Liver (tissue), 10 donors: ENCODE measurements at places on chromosomes 3 and 15. TPM values are rescaled to one million over a fixed set of nuclear protein-coding genes. Genes with fewer than 3 reads are reported as not detected.

- DNase-seq = no peak
Observed at GRCh38 chr15:27846722-27847395, 252.3 kb downstream of the OCA2 start.

GRCh38 chr3:94308767-94309166 is 245.9 kb downstream of the NSUN3 start:
- no peak for DNase-seq

GRCh38 chr3:71076361-71077002 is 507.0 kb downstream of the FOXP1 start:
- DNase-seq = no peak

DNA sequence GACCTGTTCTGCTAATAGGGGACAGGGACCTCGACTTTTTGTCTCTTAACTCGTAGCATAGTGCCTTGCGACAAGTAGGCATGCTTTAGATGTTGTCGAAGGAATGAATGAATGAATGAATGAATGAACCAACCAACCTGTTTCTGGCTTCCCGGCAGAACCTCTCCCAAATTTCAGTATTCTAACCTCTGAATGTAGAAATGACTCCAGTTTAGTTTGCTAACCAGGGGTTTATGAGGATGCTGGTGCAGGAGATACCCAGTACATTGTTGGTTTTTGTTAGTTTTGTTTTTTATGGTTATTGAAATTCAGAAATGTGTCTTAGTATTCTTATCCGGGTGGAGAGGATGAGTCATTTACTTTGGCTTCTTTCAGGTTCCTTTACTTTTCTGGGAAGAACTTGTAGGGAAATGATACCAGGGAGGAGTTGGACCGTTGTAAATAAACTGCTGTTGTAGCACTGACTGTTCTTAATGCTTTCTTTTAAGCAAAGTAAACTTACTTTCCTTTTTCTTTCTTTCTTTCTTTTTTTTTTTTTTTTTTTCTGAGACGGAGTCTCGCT is 29.6 kb upstream of the EHHADH start:
- DNase-seq = no peak

GRCh38 chr3:188792793-188793192 is 379.0 kb upstream of the TPRG1 start:
- no peak for DNase-seq

- no peak for DNase-seq
Observed at GRCh38 chr3:113912552-113913236, 35.1 kb upstream of the ZDHHC23 start.

- no peak for DNase-seq
Observed at GRCh38 chr3:100730524-100730923, 21.2 kb downstream of the TFG start.

DNA sequence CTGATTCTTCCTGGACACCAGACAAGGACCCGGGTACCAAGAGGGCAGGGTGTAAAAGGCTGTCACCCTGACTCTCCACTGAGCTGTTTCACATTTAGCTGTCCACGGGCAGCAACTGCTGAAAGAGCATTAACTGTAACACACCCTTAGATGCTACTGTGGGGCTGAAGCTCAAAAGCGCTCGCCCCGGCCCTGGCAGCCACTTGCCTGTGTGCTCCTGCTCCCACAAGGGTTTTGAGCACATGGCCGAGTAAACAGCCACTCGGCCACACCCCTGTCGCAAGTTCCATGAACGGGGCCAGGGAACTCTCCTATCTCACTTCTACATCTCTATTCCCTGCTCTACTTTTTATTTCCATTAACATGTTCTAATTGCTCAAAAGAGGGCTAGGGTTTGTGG is 421.7 kb downstream of the TUSC7 start:
- DNase-seq = no peak

- no peak for DNase-seq
Observed at GRCh38 chr3:159795042-159795441, 193.6 kb upstream of the IL12A start.

- DNase-seq = no peak
Observed at GRCh38 chr3:123090728-123091531, 24.1 kb downstream of the PDIA5 start.

DNA sequence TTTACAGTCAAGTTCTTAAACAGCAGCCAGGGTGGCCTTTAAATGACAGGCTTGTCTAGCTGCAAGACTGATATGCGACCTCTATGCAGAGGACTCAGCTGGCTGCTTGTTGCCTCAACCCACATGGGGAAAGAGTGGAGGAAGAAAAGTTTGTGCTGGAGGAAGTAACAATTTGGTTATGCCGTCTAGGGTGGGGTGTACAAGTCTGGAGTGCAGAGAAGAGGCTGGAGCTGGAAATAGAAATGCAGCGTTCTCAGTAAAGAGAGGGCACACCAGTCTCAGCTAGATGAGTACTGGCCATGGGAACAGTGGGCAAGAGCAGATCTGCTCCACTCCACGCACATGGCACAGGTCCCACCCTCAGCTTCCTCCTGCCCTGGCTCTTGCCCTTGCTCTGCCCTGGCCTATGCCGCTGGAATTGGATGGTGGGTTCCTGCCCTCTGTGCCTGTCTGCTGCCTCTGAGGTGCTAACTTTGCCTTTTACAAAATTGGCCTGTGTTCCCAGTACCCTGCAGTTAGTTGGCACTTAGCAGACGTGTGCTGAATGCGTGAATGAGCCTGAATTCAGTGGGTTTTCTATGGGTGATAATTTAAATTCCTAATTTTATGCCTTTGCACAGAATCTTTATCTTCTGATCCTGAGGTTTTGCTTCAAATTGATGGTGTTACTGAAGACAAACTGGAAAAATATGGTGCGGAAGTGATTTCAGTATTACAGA is 59.7 kb upstream of the FURIN start:
- no peak for DNase-seq

GRCh38 chr3:112781599-112781998 is 65.1 kb downstream of the CD200R1L start:
- no peak for DNase-seq

DNA sequence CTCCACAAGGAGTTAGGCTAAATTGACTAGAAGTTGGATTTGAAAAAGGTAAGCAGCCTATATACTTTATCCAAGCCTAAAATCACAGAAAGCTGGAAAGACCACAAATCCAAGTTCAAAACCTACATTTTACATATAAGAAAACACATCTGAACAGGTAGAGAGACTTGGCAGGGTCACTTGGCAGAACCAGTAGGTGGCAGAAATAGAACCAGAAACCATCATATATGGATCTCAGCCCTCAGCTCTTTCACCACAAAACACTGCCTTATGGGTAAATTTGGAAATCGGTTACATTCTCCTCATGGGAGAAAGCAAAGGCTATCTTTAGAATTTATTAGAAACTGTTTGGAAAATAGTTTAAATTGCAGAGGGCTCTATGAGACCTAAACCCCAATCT is 44.2 kb downstream of the MKRN2 start:
- DNase-seq = no peak

- no peak for DNase-seq
Observed at GRCh38 chr15:63362885-63363284, 18.8 kb downstream of the CA12 start.

DNA sequence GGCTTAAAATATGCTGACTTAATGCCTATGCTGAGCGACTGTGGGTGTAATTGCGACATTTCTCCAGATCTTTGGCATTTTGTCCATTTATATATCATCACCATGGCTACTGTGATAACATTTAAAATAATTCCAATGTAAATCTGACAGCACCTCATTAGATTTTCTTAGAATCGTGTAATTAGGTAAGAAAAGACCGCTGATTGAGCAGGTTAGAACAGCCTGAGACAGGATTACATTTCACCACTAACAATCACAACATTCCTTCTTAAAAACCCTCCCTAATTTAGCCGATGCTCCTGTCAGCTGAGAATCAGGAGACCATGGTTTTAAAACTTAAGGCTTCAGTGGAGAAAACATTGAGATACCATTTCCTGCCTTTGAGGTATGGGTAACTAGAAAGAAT is 455.3 kb upstream of the PDZRN3 start:
- DNase-seq = no peak

- no peak for DNase-seq
Observed at GRCh38 chr15:98723195-98723594, 74.9 kb downstream of the IGF1R start.

- DNase-seq = no peak
Observed at GRCh38 chr15:50824514-50824913, 59.0 kb upstream of the SPPL2A start.

DNA sequence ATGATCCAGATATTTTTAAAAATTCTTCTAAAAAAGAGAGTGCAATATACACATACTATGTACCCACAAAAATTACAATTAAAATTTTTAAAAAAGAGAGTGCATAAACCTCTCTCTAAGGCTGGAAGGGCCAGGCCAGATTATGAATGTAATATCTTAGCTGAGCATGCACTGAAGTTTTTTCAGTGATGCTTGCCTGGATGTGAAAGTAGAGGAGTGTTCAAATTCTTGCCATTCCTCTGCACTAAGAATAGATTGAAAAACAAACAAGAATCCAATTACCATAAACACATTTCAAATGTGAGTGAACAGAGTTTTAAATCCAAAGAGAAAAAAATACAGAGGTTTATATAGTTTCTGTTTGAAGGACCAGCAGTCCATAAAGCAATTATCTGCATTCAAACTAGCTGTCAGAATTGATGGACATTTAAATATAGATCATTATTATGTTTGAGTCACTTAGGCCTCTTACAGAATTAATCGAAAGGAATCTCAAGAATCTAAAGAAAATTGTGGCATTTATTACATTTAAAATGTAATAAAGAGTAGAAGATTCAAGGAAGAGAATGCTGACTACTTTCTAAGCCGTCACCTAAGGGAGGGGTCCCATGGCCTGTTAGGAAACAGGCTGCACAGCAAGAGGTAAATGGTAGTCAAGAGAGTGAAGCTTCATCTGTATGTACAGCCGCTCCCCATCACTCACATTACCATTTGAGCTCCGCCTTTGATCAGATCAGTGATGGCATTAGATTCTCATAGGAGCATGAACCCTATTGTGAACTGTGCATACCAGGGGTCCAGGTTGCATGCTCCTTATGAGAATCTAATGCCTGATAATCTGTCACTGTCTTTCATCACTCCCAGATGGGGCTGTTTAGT is 159.3 kb upstream of the MDFIC2 start:
- no peak for DNase-seq

DNA sequence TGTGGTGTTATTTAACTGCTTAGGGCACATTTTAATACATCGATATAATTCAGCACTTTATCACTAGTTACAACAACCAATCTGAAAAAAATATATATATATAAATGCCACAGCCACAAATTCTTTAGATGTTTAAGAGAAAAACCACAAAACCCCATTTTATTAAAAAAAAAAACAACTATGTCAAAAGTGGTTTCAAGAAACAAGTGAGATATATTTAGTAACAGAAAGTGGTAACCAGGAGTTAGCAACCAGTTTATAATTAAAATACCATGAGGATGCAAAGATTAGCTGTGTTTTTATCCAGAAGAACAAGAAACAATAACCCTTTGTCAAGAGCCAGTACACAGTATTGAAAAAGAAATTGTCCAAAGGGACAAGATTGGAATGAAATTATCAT is 14.8 kb upstream of the DIPK2A start:
- DNase-seq = no peak

DNA sequence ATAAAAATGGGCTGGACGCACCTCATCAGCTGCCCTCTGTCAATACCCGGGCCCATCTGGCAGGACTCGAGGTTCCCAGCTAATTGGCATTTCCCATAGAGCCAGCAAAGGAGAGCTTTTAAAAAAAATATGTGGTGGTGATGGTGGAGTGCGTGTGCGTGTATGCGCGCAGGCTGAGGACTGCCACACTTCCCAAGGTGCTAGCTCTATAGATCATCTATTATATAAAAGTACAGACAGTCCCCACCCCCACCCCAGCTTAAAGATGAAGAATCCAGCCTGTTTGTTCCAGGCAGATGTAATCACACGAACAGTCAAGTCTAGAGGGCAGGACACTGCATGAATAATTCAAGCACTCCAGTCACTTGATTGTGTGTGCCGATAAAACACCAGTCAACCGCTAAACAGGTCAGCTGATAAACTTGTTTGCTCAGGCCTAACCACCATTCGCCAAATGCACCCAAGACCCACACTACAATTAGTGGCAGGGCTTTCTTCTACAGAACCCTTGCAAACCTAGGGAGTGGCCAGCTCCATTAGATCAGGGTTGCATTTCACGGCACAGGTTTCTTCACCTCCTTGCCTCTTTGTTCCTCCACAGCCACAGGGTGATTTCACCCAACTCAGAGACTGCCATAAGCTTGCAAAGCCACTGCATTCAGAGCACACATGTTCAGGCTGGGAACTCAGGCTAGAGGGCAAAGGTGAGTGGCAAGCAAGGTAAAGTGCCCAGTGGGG is 5.8 kb downstream of the TLE3 start:
- DNase-seq = no peak

DNA sequence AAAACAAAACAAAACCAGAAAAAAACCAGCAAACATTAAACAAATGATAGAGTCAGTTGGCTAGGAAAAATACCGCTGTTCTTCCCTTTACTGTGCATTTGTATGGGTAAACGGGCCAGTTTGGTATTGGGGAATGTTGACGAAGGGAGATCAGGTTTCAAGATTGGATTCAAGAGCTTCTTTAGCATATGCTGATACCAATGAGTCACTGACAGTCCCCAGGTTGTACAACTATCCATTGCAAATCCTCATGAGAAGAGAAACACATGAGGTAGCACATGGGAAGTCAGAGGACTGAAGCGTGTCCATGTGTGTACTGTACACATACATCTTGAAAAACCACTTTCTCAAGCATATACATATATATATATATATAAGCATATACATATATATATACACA is 25.6 kb downstream of the TIGIT start:
- no peak for DNase-seq

DNA sequence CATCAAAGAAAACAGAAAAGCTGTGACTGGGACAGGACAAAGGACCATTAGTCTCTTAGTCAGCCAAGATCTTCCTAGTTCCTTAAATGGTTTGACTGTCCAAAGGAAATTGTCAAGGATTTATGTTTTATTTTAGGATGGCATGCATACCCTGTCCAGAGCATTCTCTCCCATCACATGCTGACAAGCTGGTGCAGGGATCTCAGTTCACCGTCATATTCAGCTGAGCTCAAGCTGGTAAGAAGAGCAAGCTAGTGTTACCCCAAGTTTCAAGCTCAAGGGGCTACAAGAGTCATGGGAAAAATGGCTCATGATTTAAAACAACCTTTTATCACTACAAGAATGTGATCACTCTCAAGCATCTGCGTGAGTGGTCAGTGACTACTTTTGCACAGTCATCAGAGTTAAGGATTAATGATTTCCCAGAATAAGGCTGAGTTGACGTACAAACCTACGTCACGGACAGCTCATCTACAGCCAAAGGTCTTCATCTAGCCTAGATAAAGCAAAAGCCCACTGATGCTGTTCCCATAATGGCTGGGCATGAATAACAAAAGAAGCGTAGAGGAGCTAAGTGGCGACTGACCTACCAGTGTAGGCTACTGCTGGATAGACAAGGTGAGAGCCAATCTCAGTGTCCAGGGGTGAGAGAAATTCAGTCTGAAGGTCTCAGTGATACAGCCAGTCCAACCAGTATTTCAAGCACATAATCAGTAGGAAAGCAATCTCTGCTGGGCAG is 157.5 kb downstream of the GABRB3 start:
- DNase-seq = no peak

GRCh38 chr15:41895491-41895890 is 1.6 kb upstream of the SPTBN5 start:
- DNase-seq = no peak

GRCh38 chr3:61828880-61829721 is 267.7 kb downstream of the PTPRG start:
- no peak for DNase-seq

The CYP19A1 gene
- total RNA-seq = 0.50 TPM

The CASR gene
- 0.05 TPM for total RNA-seq

The GOLGA6A gene
- total RNA-seq = 1.2 TPM

The LYZL4 gene
- total RNA-seq = not detected

The P3H2 gene
- total RNA-seq = 3.7 TPM

The PTPN9 gene
- 8.4 TPM for total RNA-seq

The CIAO2A gene
- total RNA-seq = 124 TPM

The CCR4 gene
- total RNA-seq = 1.0 TPM

The ZMYND10 gene
- 0.75 TPM for total RNA-seq
